ENCODE measurements at places on chromosomes 3 and 15.

GRCh38 chr3:71511446-71511845, 72.1 kb downstream of the FOXP1 start:
- no peak for DNase-seq

DNA sequence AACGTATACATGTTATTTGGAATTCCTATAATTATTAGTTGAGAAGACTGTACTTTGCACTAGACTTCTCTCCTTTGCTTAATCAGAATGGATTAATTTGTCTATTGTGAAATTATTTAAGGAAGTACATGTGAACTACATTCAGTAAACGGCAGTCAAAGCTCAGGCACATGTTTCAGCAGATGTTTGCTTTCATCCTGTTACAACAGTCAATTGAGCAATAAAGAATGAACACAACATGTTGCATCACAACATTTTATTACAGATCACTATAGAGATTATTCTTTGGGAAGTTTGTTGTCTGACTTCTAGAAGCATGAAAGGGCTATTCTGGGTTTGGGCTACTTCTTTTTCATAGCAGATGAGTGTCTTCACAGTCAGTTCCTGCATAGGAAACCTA, 39.2 kb downstream of the RAB27A start:
- peak; percentile 95 for DNase-seq

- DNase-seq: no peak
Measured at GRCh38 chr15:65156692-65157091, 23.1 kb upstream of the PDCD7 start.

DNA sequence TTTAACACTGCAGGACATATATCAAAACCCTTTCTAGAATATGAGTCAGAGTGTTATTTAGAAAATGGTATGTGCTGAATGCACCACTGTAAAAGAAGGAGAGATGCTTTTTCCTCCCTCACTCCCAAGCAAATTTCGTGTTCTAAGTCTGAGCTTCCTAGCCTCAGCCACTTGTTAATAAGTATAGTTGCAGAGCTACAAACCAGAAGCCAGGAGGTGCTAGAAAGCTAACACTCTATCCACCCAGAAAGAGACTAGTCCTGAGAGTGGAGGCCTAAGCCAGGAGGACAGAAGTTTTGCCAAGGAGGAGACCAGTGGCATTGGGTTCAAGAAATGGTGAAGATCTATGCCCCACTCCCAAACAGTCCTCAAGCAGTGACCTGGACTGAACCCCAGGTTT, 40.5 kb upstream of the GYG1 start:
- DNase-seq: no peak

GRCh38 chr15:93497291-93497690, 408.3 kb upstream of the RGMA start:
- no peak for DNase-seq

DNA sequence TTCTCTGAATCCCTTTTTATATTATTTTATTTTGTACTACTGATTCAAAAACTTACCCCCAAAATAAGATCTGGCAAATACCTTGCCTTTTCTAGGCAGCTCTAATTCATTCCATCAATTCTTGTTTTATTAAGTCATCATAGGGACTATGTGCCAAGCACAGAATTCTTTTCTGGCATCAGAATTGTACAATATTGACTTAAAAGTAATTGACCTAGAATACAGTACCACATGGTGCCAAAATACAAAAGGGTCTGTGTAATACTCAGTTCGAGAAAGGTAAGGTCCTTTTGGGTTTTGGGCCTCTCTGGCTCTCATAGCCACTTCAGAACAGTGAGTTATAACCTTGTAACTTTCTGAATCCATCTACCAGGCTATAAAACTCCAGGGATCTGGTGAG, 46.2 kb downstream of the KBTBD8 start:
- no peak for DNase-seq

DNA sequence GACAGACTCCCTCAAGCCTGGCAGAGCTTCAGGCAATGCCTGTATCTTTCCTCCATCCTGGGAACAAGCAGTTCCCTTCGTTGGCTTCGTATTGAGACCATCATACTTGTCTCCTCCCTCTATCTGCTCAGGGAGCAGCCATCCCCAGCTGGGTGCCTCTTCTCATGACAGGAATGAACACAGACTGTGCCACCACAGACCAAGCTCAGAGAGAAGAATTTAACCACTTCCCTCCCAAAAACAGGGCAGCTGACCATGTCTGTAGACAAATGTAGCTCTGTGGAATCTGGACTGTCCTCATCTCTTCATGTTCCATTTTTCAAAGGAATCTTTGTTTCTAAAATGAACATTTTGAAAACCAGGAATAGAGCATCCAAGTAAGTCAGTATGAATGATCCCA, 245.4 kb downstream of the ERC2 start:
- no peak for DNase-seq

DNA sequence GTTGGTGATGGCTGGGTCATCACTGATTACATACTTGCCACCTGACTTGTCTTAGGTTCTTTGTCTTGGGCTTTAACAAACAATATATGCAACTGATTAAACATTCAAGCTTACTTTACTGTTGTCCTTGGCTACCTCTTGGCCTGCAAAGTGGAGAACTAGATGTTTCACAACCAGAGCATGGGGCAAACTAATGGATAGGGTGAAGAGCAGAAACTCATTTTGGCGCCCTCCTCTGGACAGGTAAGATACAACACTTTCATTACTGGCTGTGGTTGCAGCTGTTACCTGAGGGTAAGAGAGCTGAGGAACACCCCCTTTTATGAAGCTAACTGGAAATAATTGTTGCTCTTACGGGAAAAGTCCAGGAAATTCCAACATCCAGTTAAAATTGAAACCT, 262.1 kb downstream of the NAALADL2 start:
- no peak for DNase-seq

- DNase-seq: no peak
Measured at GRCh38 chr15:60779718-60780503, 301.0 kb upstream of the ICE2 start.

- peak; percentile 17 for DNase-seq
Measured at GRCh38 chr15:50017522-50017921, 101.5 kb downstream of the ATP8B4 start.

DNA sequence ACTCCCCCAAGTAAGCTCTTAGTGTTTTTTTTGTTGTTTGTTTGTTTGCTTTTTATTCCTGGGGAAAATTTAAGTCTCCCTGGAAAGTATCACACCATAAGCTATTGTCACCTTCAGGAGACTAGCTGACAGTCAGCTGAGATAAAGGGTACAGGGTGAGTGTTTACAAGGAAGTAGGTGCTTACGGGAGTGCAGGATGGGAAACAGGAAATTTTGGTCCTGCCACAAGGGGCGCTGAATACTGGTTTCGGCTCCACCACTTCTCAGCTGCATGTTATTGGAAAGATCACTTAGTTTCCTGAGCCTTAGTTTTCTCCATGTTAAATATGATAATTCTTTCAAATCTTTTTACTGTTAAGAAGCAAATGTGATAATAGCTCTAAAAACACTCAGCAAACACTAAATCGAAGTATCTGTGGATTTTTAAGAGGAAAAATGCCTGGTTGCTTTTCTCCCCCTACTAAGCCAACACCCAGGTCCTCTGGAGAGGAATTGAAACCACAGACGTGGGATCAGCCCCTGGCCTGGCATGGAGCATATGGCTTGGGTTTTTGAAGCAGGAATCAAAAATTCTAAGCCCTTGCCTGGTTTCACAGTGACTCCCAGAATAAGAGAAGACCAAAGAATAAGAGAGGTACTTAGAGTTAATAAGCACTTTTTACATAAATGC, 90.7 kb downstream of the SCN11A start:
- peak; percentile 18 for DNase-seq

DNA sequence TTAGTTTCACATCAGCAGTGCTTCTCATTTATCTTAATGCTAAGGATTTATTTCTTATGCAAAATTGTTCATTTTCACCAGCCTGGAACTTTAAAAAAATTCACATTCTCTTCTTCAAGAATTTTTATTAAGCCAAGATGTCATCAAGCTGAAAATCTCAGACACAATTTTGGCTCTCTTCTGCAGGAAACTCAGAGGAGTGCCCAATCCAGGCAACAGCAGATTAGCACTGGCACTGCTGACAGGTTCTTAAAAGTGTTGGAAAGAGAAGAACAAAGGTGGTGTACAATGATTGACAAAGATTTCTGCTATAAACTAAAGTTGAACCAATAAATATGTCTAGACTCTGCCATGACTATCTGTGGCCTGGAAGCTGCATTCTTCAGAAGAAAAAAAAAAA, 479.5 kb downstream of the FHIT start:
- DNase-seq: no peak

DNA sequence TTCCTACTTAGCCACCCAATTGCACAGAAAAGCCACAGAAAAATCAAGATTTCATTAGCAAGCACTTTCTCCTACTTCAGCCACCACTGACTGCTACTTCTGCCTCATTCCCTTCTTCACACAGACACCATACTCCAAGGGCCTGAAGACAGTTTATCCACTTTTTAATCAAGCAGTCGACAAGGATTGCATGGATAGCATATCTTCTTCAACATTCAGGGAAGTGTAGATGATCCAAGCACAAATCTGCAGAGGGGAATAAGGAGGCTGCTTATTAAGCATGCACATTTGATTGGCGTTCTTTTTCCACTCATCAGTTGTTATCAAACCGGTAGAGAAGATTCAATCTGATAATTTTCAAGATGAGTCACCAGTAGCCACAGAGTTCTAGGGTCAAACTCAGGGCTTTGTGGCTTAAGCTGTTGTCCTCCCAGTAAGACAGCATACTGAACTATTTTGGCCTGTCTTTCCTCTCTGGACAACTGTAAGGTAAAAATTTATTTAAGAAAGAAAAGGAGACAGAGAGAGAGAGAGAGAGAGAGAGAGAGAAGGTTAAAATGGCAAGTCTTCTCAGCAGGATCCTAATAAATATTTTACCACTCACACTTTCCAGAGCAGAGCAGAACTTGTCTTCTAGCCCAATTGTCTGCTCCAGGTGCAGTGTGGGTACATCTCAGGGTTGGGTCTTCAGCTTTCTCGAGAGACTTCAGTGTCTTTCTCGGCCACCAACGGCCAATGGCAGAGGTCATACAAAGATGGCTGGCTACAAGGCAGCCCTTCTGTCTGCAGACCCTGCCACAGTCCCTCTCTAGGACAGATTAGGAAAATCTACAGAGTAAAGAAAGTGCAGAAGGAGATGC, 80.6 kb upstream of the BHLHE40 start:
- DNase-seq: no peak

- no peak for DNase-seq
Measured at GRCh38 chr3:14494973-14495300, 45.2 kb downstream of the GRIP2 start.

DNA sequence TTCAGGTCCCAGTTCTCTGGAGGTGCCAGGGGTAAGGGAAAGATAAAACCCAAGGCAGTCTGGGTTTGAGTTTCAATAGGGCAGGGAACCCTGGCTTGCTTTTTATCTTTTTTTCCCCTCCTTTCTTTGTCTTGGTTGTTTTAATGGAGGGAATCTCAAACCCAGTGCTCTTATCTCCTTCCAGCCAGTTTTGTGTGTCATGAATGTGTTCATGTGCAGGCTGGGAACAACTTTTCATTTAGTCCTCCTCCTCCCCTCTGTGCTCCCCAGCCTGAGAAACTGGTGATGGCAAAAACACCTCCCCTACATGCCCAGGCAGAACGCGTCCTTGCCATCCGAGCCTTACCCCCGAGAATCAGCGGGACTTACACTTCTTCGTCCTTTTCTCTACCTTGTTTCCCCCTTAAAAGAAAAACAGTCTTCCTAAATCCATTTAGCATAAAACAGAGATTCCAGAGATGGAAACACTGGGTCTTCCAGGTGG, 10.9 kb downstream of the SEMA3G start:
- DNase-seq: no peak

DNA sequence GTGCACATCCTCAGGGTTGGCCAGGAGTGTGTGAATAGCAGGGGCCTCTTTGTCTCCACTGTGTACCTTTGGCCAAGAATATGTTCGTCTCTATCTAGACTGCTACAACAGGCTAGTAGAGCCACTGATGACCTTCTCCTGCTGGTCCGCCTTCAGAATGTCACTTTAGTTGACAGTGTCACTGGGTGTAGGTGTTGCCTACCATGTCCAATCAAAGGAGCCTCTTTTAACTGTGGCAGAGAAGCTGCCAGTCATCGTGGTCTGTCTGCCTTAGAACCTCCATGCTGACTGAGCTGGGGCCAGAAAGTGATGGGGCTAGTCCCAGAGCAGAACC, 40.1 kb downstream of the OXSR1 start:
- DNase-seq: no peak

DNA sequence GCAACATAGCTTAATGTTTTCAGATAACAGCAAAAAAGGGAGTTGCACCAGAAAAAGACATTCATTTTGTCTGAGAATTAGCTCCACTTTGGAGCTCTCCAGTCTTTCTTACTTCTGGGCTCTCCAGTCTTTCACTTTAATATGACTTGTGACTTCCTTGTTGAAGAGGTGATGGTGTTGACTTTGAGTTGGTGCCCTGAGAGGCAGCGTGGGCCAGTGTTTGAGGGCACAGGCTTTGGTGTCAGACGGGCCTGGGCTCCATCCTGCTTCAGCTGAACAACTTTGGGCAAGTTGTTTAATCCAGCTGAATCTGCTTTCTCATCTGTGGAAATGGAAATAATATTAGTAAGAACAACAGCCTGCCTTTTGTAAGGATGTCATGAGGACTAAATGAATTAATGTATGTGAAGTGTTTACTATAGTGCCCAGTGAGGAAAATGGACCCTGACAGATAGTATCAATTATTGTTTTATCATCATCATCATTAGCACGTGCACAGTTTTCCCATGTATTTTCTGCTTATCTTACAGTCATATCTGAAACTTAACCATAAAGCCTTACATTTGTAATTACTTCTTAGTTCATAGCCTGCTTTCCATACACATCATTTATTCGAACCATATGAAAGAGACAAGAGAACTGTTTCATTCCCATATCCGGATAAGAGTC, 108.4 kb downstream of the PDE8A start:
- no peak for DNase-seq

DNA sequence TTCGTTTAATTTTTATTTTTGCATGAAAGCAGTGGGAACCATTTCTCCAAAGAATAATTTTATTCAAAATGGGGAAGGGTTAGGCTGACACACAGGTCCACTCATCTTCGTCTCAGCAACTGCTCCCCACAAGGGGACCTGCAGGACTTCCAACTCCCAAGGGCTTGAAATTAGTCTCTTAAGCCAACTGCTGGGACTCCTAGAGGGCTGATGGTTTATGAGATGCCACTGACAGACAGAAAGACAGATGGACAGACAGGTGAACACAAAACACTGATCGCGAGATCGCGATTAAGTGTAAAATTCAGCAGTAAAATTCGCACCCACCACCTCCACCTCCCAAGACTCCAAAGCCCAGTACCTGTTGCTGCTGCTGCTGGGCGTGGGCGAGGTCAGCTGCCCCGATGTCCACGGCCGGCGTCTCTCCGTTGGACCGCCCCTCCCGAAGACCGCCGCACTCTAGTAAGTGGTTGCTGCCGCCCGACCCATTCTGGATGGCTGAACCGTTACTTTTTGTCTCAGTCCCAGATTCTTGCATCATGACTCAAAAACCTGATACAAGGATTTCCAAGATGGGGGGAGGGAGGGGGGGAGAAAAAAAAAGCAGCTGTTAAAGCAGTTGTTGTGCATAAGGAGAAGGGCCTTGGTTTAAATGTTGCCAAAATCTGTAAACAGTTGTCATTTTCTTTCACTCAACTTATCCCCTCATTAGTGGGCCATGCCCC, 385.5 kb downstream of the FOXP1 start:
- no peak for DNase-seq
